ENCODE measurements at places on chromosomes 12 and 14.

GRCh38 chr12:54442099-54442498 is 23.0 kb upstream of the ITGA5 start:
- no peak for DNase-seq

DNA sequence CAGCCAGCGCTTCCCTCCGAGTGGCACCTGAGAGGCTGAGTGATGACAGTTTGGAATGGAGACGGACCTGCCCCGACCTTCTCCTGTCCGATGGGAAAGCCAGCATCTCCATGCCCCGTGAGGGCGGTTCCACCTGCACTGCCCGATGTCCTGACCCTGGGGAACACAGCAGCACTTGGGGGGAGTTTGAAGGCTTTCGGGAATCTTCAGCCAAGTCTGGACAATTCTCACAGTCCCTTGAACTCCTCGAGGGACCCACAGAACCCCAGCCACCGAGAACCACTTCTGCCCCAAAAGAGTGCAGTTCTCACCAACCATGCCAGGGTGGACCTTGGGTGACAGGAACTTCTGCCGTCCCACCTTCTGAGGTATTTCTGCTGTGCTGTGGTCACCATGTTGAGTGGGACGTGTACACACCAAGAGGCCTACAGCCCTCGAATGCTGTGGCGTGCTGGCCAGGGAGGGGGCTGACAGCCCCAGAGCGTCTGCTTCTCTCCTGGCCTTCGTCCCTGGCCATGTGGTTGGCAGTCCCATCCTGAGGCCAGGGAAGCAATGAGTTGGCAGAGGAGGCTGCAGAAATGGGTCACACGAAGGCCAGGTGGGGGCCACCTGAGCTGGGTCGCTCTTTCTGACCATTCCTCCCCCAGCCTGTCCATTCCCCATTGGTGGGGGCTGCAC is 1.0 kb downstream of the CLBA1 start:
- no peak for DNase-seq

GRCh38 chr12:7832059-7832696 is 40.5 kb downstream of the SLC2A14 start:
- no peak for DNase-seq

DNA sequence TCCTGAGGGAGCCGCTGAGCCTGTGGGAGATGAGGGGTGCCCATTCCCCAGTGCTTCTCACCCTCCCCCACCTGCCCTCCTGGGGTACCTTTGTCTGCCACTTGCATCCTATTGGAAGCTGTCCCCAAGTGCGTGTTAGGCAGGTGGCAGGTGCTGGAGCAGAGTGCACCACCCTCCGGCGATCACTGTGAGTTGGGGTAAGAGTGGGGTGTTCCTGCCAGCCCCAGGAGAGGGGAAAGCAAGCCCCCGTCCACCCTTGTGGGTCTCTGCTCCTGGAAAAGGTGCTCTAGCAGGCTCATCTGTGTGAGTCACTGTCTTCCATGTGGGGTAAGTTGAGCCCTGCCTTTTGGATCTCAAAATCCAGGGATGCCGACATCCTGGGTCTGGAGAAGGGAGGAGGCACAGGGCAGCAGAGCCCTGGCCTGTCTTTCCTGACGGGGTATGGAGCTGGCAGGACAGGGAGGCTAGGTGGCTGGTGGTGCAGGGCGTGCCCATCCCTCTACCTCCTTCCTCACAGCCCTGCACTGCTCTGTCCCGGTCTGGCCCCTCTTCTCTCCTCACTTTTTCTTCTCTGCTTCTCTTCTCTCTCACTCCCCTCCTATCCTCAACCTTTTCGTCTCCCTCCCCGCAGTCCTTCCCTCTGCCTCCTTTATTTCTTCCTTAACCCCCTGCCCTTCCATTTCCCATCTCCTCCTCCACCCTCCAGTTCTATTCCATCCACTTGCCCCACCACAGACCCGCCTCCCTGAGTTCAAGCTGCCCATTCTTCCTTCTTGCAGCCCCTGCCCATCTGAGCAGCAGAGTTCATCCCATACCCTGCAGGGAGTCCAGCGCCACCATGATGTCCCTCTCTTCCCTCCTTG is 20.1 kb upstream of the KRT7 start:
- DNase-seq = no peak

DNA sequence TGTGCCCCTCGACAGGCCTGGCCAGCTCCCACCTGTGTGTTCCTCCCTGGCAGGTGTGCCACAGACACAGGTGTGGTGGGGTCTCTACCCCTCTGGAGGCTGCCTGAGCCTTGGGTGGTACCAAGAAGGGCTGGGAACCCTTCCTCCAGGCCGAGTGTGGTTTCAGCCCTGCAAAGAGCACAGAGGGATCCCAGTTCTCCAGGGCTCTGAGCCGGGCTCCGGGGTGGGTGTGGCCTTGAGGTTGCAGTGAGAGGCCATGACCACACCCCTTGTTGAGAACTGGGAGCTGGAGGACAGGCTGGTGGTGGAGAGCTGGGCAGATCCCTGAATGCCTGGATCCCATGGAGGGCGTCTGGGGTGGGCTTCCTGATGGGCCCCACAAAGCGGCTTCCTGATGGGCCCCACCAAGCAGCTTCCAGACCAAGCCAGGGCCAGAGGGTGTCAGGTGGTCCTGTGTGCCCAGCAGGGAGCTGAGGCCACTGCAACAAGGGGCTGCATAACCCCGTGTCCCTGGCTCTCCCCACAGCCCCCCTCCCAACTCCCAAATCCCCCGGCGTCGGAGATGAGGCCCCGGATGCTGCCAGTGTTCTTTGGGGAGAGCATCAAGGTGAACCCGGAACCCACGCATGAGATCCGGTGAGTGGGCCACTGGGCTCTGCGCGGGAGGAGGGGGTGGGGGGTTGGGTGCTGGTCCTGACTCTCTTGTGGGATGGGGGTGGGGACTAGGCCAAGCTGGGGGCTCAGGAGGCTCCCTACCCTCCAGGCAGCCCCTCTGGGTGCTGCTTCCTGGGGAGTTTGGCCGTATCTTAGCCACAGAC is 16.6 kb downstream of the RFLNA start:
- DNase-seq = no peak

GRCh38 chr14:44531658-44532057 is 24.6 kb upstream of the FSCB start:
- no peak for DNase-seq

DNA sequence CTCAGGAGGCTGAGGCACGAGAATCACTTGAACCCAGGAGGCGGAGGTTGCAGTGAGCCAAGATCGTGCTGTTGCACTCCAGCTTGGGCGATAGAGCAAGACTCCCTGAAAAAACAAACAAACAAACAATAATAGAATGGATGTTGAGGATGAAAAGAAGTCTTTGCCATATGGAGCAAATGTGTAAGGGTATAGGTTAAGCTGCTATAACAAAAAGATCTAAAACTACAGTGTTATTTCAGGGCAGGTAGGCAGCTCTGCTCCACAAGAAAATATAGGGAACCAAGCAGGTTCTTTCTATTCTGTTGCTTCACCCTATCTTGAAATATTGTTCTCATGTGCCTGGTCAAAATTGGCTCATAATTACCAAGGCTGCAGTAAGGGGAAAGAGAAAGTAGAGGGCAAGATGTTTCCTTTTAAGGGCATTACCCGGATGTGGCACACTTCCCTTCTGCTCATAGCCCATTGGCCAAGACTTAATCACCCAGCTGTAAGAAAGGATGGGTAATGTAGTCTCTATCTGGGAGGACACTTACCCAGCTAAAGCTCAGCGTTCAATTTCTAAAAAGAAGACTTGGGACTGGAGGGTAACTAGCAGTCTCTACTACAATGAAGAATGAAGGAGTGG is 23.5 kb downstream of the SDSL start:
- DNase-seq = no peak

DNA sequence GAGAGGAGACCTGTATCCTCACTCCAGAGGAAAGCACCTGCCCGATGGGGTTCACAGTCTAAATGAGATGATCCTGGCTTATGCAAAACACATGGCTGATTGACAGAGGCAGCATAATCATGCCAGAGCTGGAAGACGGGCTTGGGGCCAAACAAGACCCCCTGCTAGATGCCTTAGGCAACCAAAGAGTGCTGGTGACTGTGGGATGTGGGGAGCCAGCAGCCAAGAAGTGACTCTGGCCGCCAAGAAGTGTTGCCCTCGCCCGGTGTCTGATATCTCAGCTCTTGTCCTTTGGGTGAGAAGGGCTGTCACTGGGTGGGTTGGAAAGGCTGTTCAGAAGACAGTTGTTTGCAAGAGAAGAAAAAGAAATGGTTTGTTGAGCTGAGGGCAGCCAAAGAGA is 56.7 kb downstream of the PLEKHG3 start:
- DNase-seq = no peak

- no peak for DNase-seq
Measured at GRCh38 chr14:86652526-86652925, 1122.6 kb downstream of the FLRT2 start.

DNA sequence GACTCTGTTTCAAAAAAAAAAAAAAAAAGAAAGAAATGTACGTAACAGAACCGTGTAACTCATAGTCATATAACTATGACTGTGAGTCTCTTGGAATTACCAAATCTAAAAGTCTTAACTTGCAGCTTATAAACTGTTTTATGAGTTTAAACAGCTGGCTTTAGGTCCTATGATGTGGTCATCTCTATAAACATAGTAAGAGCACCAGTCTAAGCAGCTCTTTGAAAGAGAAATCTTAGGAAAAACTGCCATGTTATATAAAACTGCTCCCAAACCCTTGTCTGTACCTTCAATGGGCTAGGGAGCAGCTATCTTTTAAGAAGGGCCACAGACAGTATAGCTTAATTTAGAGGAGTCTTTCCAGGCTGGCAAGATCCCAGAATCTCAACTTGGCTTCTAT is 115.5 kb upstream of the AEBP2 start:
- no peak for DNase-seq

- no peak for DNase-seq
Measured at GRCh38 chr14:64928239-64929013, 14.1 kb downstream of the GPX2 start.

- DNase-seq = no peak
Measured at GRCh38 chr14:49092345-49092744, 493.8 kb downstream of the RPS29 start.

DNA sequence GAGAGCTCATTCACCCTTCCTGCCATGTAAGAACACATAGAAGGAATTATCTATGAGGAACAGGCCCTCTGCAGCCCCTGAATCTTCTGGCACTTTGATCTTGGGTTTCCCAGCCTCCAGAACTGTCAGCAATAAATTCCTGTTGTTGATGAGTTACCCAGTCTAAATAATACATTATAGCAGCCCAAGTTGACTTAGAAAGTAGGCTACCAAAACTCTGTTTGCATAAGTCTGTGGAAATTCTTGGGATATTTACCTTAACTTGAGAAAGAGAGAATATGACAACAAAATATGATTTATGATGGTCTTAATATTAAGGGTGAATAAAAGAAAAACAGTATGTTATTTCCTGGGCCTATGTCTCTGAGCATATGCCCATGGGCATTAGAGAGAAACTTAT is 433.0 kb upstream of the LMO3 start:
- no peak for DNase-seq

GRCh38 chr12:120574106-120574505 is 7.1 kb downstream of the POP5 start:
- DNase-seq = no peak

GRCh38 chr12:118979763-118980406 is 1.5 kb upstream of the SRRM4 start:
- no peak for DNase-seq

DNA sequence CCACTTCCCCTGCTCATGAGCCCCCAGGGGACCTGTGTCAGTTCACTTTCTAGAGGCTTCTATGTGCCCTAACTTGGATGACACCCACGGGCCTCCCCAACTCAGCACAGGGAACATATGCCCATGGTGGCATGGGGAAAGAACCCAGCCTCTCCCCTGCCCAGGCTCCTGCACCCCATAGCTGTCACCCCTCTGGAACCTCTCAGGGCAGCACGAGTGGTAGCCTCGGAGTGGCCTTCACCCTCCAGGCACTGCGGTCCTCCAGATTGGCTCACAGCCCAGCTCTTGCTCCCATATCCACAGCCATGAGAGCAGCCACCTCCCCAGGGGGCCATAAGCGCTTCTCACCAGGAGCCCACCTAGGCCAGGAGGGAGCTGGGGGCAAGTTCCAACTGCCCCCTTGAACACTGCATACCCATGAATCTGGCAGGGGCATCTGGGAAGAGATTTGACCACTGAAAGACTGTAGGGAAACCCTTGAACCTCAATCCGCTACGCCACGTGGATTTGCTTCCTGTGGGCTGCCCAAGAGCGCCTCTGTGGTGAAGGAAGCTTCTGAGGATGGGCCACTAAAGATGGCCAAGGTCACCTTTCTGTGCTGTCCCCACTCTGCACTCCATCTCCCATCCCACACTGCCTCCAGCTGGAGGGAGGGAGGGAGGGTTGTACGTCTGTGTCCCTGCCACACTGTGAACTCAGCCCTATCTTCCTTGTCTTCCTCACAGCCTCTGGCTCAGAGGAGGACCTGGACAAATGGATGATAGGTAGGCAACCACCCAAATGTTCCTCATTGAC is 11.9 kb downstream of the PLD4 start:
- DNase-seq = no peak

- no peak for DNase-seq
Measured at GRCh38 chr14:59161561-59162175, 26.8 kb upstream of the DAAM1 start.

GRCh38 chr12:53207042-53207441 is at the start of gene ITGB7:
Gene ITGB7 (minus strand): TSS chr12:53207251. CDS start chr12:53200443, 6,808 bp downstream.
- peak; percentile 76 for DNase-seq

DNA sequence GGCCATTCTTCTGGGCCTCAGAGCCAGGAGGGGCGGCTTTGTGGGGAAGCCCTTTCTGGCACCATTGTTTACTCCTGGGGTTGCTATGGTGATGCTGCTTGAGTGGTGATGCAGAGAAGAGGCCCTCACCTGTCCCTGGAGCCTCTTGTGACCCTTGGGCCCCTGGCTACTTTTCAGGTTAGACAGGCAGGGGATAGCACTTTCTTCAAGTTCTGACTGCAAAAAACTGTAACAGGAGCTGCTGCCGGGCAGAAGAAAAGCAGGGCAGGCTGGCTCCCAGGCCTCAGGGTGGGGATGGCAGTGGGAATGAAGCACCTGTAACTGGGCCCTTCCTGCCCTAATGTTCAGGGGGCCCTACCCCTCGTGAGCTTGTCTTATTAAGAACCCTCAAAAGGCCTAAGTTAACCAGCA is at the start of gene TEX52:
Gene TEX52 (minus strand): TSS at position 19 of the 411 bp plus-strand sequence. CDS start 13 bp downstream, at position 6.
- no peak for DNase-seq

- no peak for DNase-seq
Measured at GRCh38 chr12:39886106-39886505, 219.8 kb downstream of the SLC2A13 start.

DNA sequence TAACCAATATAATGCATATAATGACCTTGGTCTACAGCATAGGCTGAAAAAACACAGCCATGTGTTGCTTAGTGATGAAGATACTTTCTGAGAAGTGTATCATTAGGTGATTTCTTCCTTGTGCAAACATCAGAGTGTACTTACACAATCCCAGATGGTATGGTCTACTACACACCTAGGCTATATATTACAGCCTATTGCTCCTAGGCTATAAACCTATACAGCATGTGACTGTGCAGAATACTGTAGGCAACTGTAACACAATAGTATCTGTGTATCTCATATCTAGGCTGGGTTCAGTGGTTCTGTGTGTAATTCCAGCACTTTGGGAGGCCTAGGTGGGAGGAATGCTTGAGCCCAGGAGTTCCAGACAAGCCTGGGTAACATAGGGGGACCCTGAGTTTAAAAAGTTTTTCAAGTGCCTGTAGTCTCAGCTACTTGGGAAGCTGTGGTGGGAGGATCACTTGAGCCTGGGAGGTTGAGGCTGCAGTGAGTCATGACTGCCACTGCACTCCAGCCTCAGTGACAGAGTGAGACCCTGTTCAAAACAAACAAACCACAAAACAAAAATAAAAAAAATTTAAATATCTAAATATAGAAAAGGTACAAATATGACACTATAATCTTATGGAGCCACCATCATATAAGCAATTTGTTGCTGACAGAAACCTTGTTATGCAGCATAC is 66.6 kb downstream of the GRIP1 start:
- no peak for DNase-seq

- no peak for DNase-seq
Measured at GRCh38 chr12:47785887-47786661, 13.0 kb downstream of the SLC48A1 start.

- DNase-seq = no peak
Measured at GRCh38 chr14:74265301-74265965, 26.2 kb downstream of the VSX2 start.
